ENCODE measurements at places on chromosomes 7 and 10.
A peak's percentile ranks its signal among the peaks of the same experiment; 100 is the strongest.

DNA sequence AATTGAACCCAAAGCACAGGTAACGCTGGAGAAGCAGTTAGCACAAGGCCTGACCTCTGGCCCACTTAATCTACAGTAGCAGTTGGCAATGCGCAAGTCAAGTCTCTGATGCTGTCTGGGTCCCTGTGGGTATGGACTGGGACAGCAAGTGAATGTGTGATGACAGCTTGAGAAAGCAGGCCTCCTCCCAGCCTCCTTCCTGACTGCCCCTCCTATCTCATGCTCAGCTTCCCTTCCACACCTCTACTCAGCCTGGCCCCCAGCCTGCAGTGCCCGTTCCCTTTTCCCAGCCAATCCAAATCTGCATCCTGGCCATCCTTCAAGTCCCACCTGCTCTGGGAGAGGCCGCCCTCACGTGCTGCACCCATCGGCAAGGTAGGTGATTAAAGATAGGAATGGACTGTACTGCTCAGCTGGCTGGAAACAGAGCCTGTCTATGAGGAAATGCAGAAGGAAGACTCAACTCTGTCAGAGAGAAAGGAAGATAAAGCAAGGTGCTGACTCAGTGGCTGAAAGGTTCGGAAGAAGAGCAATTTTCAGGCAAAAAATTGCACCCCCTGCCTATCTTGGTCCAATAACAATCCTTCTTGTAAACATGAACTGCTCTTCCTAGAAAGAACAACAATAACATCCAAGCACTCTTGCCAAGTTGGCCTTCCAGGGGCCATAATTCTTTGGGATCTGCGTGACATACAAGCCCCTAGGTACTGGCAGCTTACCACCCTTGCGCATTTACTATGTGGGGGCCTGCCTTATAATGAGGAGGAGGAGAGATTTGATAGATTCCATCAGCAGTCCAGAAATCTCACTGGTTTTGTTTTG is 16.6 kb upstream of the FGFR2 start:
- no peak for DNase-seq

DNA sequence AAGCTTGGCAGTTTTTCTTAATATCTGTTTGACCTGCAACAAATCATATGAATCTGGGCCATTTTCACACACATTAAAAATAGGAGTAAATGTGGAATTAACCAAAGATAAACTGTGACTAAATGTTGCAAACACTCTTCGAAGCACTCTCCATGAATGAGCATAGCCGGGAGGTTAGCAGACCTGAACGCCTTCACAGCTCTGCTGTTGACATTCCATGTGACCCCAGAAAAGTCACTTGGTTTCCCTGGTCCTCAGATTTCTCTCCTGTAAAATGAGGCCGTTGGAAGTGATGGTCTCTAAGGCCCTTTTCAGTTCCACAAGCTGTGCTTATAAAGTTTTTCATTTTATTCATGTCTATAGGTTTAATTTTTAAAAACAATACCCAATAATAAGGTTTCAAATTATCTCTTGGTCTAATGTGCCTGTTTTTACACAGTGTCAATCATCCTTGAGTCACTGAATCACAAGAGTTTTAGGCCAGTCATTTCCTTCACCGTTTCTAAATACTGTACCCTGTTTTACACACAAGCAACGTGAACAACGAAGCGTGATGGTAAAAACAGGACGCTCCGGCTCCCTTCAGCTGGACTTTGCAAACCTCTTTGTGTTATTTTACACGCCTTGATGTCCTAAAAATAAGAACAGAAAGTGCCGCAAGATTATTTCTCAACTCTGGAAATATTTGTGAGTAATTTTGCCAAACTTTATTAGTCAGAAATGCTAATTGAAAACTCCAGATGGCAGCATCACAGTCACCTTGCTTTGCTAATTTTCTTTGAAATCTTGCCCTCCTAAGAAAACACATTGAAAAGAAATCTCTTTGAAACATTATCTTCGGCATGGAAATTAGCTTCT is 38.6 kb upstream of the MET start:
- no peak for DNase-seq

DNA sequence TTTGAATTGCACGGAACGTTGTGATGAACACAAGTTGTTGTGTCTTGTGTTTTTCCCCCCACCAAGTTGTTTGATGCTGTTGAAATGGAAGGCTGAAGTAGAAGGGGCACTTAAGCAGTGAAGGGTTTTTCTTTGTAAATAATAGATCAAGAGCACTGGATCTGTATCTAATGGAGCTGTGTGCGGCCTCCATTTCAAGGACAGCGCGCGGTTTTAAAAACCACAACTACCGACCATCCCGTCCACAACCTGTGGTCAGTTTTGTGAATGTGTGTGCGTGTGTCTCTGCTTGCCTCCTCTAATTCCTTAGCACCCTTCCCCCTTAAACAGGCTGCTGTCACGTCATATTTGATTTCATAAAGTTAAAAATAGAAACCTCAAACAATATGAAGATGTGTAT is 165.5 kb downstream of the TCF7L2 start:
- DNase-seq, result no peak

GRCh38 chr10:47312663-47312995 is 9.6 kb upstream of the GDF2 start:
- DNase-seq, result no peak

GRCh38 chr10:49299816-49300139 is 808 bp downstream of the C10orf71 start:
- DNase-seq, result no peak

DNA sequence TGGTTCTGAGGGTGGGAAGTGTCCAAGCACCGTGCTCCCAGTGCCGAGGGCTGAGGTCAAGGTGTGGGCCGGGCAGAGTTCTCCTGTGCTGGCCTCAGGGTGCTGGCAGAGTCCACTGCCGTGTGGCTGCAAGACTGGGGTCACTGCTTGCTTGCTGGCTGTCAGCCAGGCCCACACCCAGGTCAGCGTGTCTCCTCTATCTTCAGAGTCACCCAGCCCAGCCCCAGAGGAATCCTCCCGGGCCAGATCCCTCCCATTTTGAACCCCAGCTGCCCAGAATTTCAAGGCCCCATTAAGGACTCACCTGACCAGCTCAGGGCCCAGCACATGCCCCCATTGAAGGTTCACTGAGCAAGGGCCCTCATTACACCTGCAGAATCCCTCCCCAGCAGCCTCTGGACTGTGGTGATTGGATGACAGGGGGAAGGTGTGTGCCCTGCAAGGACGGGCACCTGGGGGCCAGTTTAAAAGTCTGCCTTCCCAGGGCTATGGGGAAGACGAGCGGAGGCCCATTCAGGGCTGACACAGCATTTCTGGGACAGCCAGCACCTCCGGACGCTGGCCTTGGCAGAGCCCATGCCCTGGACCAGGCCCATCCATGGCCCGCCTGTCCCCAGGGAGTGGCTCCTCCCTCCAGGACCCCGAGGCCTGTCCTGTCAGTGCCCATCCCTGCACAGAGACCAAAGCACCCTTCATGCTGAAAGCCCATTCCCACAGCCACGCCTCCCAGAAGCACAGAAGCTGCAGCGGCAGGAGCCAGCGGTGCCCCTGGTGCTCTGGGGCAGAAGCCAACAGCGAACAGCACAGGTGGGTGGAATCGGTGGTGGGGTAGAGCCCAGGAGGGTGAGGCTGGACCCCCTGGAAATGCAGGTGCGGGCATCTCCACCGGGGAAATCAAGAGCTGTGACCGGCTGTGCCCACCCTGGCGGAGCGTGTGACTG is 45.1 kb upstream of the PPP2R2D start:
- no peak for DNase-seq

GRCh38 chr7:151403764-151404163 is 6.1 kb downstream of the WDR86 start:
- DNase-seq, result no peak

GRCh38 chr10:86688398-86688921 is 20.1 kb downstream of the LDB3 start:
- peak; percentile 26 for DNase-seq
